ENCODE measurements at places on chromosomes 11 and 22.
A peak's percentile ranks its signal among the peaks of the same experiment; 100 is the strongest.

- DNase-seq, result no peak
Measured at GRCh38 chr22:29190051-29190450, 15.6 kb upstream of the EMID1 start.

GRCh38 chr11:16280256-16280682 lies 76.1 kb downstream of the SOX6 start:
- DNase-seq, result peak; percentile 14

GRCh38 chr11:37504921-37505320 lies 906.9 kb upstream of the RAG2 start:
- DNase-seq, result no peak

DNA sequence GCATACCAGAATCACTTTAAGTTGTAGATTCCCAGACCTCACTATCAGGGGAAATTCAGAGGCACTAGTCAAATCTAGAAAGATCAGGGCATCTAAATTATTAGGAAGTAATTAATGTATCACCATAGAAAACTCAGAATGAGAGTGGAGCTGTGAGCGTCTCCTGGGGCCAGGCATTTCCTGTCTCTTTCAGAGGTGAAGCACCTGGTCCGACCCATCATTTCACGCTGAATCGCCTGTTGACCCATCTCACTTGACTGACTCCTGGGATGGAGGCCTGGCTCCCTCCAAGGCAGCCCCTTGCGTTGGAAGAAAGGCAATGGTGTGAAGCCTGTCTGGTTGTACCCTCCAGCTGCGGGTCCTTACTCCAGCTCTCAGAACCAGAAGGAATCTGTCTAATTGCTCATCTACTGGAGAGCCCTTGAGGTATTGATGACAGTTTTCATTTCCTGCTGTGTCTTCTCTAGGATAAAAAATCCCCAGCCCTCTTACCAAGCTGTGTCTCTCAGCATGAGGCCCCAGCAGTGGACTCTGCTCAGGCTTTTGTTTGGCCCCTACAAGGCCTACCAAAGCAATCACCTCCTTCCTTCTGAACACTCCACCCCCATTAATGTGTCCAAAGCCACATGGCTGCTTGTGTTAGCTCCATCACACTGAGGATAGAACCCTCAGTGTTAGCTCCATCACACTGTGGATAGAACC lies 93.2 kb upstream of the SYT13 start:
- DNase-seq, result no peak
